ENCODE measurements at places on chromosomes 16 and 17. TPM values are rescaled to one million over a fixed set of nuclear protein-coding genes. Genes with fewer than 3 reads are reported as not detected.

Gene PSMC3IP
- total RNA-seq: 2.2 TPM

Gene CCL14
- 2.4 TPM for total RNA-seq

DNA sequence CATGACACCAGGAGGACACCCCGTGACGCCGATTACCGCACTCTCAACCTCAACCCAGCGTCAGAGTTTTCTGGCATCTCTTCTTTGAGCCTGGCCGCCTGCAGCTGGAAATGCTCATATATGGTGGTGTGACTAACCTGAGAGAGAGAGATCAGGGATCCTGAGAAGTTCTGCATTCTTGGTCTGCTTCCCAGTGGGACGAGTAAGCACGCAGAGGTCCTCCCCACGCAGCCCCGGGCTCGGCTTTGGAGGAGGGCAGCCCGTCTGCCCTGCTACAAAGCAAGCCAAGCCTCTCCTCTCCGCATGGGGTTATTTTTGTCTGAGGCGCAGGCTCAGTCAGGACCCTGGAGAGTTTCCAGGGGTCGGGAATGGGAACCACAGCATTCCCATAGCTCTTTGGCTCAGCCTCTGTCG, 16.5 kb downstream of the CRISPLD2 start:
- H3K4me1 ChIP-seq: no peaks in the 10 kb centered on the region
- no peaks in the 10 kb centered on the region for H3K27me3 ChIP-seq
- no peak for DNase-seq
- no peak overlapping the region for H3K4me3 ChIP-seq
- H3K27ac ChIP-seq: peak overlapping the region; percentile 40

- no peaks in the 10 kb centered on the region for H3K27me3 ChIP-seq
- no peak for DNase-seq
- no peaks in the 10 kb centered on the region for H3K36me3 ChIP-seq
- no peak overlapping the region for H3K27ac ChIP-seq
These were observed 32.1 kb upstream of the SLC38A8 start for GRCh38 chr16:84074721-84075120.

DNA sequence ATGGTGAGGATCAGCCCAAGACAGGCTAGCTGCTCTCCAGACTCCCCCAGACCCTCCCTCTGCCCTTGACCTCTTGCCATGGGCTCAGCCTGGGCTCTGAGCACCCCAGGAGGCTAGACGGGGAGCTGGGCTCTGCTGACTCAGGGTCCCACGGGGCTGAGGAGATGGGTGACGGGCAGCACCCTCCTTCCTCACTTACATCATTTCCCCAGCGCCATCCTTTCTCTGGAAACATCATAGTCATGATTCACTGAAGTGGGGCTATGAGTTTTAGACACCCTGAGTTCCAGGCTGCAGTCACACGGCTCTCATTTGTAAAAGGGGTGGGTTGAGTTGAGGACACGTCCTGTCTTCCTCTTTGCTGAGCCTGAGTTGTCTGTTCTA, 3.0 kb upstream of the ITGAX start:
- no peaks in the 10 kb centered on the region for H3K4me1 ChIP-seq
- H3K27me3 ChIP-seq: no peaks in the 10 kb centered on the region
- DNase-seq: no peak
- no peak overlapping the region for H3K4me3 ChIP-seq
- H3K36me3 ChIP-seq: no peaks in the 10 kb centered on the region
- peak overlapping the region; percentile 36 for H3K27ac ChIP-seq

GRCh38 chr17:52233176-52233575, 74.7 kb upstream of the CA10 start:
- H3K36me3 ChIP-seq: no peaks in the 10 kb centered on the region
- no peak overlapping the region for H3K27ac ChIP-seq
- no peak for DNase-seq

DNA sequence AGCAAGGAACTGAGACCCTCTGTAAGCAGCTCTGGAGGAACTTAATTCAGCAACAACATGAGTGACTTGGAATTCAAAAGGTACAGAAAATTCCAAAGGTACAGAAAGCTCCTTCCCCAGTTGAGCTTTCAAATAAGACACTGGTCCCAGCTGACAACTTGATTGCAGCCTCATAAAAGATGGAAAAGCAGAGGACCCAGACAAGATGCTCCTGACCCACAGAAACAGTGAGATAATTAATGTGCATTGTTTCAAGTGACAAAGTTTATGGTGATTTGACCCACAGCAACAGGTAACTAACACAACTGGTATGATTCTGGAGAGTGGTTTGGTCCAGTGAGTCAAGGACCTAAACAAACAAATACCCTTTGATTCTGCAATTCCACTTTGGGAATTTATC, 15.2 kb upstream of the TMEM114 start:
- no peaks in the 10 kb centered on the region for H3K4me1 ChIP-seq
- no peak overlapping the region for H3K27ac ChIP-seq
- no peaks in the 10 kb centered on the region for H3K36me3 ChIP-seq
- DNase-seq: no peak

GRCh38 chr17:19298569-19299213, 61.5 kb downstream of the EPN2 start:
- H3K27me3 ChIP-seq: no peaks in the 10 kb centered on the region
- no peaks in the 10 kb centered on the region for H3K36me3 ChIP-seq
- peaks cover 7% of the 10 kb centered on the region for H3K4me1 ChIP-seq
- DNase-seq: no peak
- H3K4me3 ChIP-seq: no peak overlapping the region

- no peak overlapping the region for H3K4me3 ChIP-seq
- H3K27ac ChIP-seq: no peak overlapping the region
- no peaks in the 10 kb centered on the region for H3K4me1 ChIP-seq
- no peak for DNase-seq
These were observed 380.4 kb upstream of the EEF2KMT start for GRCh38 chr16:5478036-5478435.
